NCI-H446 treated with DMSO at 0.1 percent for 48 hours (cell line): ENCODE measurements at places on chromosomes 3 and 15.

DNA sequence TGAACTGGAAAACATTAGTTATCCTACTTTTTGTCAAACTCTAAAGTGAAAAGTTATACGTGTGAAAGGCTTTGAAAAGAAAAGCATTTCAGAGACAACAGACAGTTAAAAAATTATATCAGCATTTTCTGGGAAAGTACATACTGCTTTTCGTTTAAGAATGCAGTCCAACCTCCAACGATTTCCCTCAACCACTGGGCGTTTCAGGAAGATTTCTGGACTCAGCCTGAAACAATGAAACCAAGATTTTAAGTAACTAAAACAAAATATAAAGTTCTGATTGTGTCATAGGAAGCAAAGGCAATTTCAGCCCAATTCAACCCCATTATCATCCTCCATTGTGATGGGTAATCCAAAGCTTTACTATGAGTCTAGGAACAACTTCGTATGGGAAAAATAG lies 110.7 kb downstream of the PLD1 start:
- no peak for DNase-seq

DNA sequence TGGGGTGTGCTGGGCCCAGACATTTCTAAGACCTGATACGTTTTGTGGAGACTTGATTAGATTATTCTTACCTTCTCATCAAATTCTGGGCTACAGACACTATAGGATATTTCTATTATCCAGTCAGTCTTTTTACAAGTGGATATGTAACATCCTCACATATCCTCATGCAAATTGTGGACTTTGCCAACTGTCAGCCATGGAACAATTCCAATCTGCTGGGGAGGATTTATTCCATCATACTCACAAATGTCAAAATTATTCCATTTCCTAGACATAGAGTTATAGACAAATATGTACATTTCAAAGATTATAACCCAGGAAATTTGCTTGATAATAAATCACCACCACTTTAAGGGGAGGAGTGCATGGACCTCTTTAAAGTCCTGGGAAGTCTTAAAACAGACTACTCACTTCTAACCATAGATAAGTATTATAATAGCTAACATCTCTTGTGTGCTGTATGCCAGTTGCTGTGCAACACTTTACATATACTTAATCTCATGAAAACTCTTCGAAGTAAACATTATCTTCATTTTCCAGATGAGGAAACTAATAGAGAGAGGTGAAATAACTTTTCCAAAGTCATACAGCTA lies 44.4 kb downstream of the CADPS start:
- DNase-seq = no peak

- DNase-seq = no peak
Measured at GRCh38 chr3:48897460-48898376, 964 bp downstream of the SLC25A20 start.

DNA sequence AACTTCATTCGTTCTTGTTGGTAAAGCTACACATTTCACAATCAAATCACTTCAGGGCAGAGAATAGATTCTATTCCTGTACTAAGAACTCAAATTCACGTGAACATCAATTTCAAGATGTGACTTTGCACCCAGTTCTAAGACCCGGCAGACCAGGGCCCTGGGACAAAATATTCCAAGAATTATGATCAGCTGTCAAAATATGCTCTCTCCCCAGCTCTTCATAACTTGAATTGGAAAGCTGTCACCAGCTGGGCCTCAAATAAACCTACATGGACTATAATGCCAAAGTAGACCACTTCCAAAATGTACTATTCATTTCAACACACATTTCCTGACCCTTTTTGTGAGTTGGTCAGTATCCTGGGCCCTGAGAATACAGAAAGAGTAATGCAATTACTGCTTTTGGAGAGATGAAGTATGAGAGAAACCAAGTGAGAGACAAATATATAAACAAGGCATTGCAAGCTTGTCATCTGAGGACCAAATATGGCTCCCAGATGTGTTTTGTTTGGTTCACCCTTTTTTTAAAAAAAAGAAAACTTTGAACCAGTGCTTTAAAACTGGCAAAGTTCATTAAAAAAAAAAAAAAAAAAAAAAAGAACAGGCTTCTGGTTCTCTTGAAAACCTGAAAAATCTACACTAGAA lies 14.9 kb downstream of the MAGI1 start:
- DNase-seq = no peak

DNA sequence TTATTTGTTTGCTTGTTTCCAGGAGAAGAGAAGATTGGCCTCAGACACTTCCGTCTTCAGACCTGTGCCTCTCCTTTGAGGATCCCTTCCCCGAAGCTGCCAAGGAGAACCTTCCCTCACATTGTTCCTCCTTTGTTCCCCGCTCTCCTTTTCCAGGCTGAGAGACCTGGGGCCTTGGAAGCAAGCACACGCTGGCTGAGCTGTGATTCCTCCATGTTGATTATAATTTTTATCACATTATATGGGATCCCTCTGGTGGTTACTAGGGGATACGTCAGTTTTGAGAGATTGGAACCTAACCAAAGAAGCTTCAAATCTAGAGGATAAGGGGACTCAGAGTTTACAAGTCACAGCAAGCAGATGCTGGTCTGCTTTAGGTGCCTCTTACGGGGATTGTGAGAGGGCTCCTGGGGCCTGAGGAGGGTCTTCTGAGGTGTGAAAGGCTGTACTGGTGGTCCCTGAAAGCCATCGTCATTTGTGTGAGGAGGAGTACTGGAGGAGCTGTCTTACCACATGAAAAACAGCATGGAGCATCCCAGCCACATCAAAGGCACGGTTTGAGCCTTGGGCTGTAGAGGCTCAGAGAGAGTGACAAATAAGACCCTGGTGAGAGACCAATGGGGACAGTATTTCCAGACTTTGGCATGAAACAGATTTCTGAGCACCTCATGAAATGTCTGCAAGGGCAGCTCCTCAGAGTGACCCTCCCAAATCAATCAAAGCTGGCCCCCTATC lies 760.1 kb upstream of the CFAP20DC start:
- no peak for DNase-seq

- DNase-seq = no peak
Measured at GRCh38 chr3:59006634-59007517, 42.9 kb downstream of the CFAP20DC start.

DNA sequence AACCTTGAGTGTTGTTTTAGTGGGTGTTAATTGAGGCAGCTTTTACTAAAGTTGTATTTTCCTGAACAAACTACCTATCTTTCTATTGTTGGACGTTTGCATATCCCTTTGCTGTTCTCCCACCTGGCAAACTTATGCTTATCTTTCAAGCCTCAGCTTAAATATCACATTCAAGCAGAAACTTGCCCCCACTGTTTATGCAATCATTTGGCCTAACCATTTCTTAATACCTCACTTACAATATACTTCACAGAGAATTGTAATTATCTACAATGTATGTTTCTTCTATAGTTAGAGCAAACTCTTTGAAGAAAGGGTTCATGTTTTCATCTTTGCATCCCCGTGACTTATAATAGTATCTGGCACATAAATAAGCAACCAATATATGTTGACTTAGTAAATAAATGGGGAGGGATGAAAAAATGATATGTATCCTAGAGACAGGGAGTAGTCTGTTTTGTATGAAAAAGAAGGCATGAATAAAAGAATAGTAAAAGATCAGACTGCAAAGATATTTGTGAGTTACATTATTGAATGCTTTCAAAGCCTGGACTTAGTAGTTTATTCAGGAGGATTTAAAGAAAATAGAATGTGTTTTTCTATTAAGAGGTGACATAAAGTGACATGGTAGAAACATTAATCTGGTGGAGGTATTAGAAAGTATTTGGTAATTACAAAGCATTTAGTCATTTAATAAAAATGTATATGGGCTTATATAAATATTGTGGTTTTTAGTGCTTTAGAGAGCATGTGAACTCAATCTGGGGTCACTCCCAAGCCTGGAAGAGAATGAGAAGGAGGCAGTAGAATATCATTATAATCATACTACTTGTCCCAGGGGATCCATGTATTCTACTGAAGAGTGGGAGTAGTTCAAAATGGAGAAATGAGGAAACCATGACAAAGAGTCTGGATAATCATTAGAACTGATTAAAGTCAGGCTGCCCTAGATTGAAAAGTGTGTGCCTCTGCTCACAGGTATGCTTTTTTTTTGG lies 60.0 kb upstream of the DCBLD2 start:
- no peak for DNase-seq

GRCh38 chr15:60760646-60761504 lies 281.9 kb upstream of the ICE2 start:
- DNase-seq = no peak

GRCh38 chr3:58235970-58236369 lies 1.6 kb upstream of the ABHD6 start:
- no peak for DNase-seq

DNA sequence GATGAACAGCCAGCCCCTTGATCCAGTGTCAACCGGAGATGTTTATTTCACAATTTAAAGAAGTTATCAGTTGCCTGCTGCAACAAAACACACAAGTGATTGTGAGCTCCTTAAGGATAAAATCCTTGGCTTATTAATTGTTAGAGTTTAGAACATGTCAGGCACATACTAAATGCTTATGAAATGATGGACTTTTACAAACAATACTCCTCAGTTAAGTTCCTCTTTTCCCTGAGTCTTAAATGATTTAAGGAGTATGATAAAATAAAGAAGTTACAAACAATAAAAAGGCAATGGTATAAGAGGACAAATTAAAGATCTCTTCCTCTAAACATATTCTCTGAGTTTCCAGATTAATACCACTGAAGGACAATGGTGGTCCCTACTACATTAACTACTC lies 5.7 kb downstream of the GHSR start:
- DNase-seq = no peak

DNA sequence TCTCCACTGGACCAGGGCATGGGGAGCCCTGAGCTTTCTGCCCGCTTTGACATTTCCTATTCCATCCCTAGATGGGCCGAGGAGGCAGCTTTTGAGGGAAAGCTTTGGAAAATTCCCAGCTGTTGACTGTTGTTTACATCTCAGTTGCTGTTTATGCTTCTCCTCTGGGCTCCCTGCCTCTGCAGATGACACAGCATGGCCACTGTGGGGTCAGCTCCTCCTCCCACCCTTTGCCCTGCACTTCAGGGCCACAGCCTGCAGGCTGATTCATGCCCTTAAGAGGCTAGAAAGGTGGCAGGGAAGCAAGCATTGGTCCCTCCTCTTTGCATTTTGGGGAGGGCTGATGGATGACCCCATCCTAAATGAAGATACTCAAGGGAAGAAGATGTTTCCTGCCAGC lies 8.5 kb upstream of the CTXND1 start:
- no peak for DNase-seq

GRCh38 chr3:175342196-175342595 lies 483.1 kb downstream of the NAALADL2 start:
- DNase-seq = no peak

DNA sequence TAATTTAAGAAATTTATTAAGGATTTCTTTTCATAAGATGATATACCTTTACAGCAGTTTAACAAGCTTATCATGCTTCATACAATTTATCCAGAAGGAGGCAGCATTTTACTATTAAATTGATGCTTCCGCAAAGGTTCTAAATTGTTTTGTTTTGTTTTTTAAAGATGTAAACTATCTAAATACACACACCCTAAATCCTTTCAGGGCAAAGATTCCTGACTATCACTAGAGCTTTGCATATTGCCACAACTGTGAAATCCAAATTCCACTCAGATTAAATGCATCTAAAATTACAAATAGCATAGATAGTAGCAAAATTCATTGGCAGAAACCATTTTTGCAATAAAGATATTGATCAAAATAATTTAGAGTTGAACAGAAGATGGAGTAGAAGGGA lies 44.5 kb upstream of the CCNL1 start:
- peak; percentile 39 for DNase-seq

- DNase-seq = no peak
Measured at GRCh38 chr3:70980646-70981170, 602.8 kb downstream of the FOXP1 start.

- no peak for DNase-seq
Measured at GRCh38 chr3:181040030-181040429, 50.5 kb upstream of the DNAJC19 start.

DNA sequence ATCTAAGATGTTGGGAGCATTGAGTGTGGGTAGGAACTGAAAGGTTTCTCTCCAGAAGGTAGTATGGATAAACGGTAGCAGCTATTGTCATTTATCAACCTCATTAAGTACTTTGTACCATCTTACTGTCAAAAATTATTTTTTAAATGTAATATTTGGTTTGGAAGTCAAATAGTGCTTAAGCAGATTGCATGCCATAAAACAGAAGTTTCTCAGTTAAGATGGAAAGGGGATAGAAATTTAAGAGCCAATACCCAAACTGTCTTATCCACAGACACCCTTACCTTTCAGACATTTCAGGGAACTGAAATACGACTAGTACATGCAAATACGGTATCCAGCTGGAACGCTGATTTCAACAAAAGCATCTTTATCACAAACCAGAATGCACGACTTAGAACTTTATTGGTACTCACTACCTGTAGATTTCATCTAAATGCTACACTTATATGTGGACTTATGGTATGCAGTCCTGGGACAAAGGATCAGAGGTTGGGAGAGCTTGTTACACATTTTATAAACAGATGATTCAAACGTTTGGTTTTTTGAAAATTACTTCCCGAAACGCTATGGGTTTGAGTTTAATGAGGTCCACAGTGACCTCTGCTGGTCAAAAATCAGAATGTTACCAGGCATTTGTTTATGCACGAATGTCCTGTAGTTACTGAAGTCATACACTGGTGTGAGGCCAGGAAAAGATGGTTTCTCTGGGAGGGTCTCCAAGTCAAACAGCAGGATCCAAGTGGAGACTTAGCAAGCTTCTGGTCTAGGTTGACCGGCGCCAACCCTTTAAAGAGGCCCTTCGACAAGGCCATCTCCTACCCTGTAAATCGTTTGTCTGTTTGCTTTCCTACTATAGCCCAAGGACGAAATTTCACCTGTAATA lies 45.7 kb upstream of the DUT start:
- DNase-seq = peak; percentile 91
